ENCODE measurements at places on chromosomes 7 and 10. TPM values are rescaled to one million over a fixed set of nuclear protein-coding genes. Genes with fewer than 3 reads are reported as not detected.
A peak's percentile ranks its signal among the peaks of the same experiment; 100 is the strongest.

- H3K27me3 ChIP-seq = no peaks in the 10 kb centered on the region
- no peak overlapping the region for H3K4me3 ChIP-seq
- H3K36me3 ChIP-seq = no peaks in the 10 kb centered on the region
- no peak overlapping the region for H3K27ac ChIP-seq
These were observed 42.5 kb downstream of the JAKMIP3 start for GRCh38 chr10:132107949-132108877.

DNA sequence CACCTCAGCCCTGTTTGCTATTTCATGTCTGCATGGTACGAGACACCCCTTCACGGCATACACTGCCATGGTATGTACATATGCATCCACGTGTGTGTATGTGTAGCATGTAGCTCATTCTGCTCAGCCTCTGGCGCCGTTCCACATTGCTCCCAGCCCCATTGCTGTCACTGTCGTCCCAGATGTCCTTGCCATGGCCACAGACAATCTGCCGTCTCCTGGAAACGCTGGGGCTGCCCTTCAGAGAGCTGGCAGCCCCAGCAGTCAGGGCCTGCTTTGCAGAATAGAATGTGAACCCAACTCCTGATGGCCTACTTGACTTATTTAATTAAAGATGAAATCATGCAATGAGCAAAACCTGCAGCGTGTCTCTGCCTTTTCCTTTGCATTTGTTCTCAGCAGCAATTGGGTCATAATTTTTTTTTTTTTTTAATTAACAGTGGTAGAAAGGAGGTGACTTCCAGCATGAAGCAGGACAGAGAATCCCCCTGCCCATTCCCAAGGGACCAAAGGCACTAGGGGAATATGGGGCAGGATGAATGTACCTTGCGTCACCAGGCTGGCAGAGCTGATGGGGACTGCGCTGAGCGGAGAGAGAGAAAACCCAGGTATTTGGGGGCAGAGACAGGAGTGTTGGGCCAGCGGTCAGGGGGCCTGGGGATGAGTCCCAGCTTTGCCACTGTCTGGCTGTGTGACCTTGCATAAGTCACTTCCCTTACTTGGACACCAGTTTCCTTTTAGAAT, 49.2 kb downstream of the CHST3 start:
- no peaks in the 10 kb centered on the region for H3K27me3 ChIP-seq
- no peaks in the 10 kb centered on the region for H3K4me1 ChIP-seq
- no peak for DNase-seq
- no peak overlapping the region for H3K4me3 ChIP-seq

Gene IFIT1B
- total RNA-seq = 0.14 TPM

Gene KCNIP2
- total RNA-seq = 1.6 TPM

GRCh38 chr7:101868191-101868950, 50.9 kb downstream of the CUX1 start:
- H3K27me3 ChIP-seq = no peaks in the 10 kb centered on the region
- H3K27ac ChIP-seq = no peak overlapping the region
- no peaks in the 10 kb centered on the region for H3K36me3 ChIP-seq

DNA sequence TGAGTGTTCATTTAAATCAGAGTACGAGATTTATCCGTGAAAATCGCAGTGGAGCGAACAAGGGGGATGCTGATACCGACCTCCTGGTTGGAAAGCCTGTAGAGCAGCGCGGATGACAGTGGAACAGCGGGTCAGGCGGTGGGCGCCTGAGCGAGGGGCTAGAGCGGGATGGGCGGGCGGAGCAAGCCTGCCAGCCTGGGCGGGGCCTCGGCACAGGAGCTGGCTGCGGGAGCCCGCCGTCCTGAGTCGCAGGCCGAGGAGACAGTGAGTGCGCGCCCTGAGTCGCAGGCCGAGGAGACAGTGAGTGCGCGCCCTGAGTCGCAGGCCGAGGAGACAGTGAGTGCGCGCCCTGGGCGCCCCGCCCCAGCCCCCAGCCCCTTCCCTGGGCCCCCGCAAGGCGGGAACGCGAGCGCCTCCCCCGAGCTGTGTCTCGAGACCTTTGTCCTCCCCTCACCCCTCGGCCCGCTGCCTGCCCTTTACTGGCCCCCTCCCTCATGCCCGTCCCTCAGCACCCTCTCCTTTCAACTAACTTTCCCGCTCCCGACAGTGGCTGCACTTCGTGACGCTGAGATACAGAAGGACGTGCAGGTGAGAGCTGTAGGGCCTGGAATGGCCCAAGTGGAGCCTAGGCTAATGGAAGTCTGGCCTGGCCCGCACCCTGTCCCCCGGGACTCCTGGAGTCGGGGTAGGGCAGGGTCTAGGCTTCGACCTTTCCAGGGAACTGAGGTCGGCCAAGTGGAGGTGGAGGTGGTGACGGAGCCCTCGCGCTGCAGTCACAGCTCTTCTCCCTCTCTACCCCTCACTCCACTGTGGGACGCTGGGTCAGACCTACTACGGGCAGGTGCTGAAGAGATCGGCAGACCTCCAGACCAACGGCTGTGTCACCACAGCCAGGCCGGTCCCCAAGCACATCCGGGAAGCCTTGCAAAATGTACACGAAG, at the start of gene AS3MT:
Gene AS3MT, plus strand, starts transcription at position 213 of the 941 bp plus-strand sequence. Its CDS starts 123 bp downstream, at position 336.
- DNase-seq = no peak
- H3K4me1 ChIP-seq = peaks cover 9% of the 10 kb centered on the region
- peaks cover 14% of the 10 kb centered on the region for H3K27me3 ChIP-seq
- peaks cover 3% of the 10 kb centered on the region for H3K36me3 ChIP-seq
- H3K27ac ChIP-seq = no peak within 1 kb of the TSS

Gene ICA1
- 0.95 TPM for total RNA-seq

Gene HMX3
- total RNA-seq = 0.34 TPM

Gene AKR1C8
- total RNA-seq = 0.27 TPM

- no peaks in the 10 kb centered on the region for H3K4me1 ChIP-seq
- no peak overlapping the region for H3K27ac ChIP-seq
- DNase-seq = no peak
- H3K4me3 ChIP-seq = no peak overlapping the region
- no peaks in the 10 kb centered on the region for H3K27me3 ChIP-seq
These were observed 37.6 kb downstream of the DAGLB start for GRCh38 chr7:6409944-6410693.

- H3K36me3 ChIP-seq = no peaks in the 10 kb centered on the region
- H3K27me3 ChIP-seq = peaks cover 15% of the 10 kb centered on the region
- no peak overlapping the region for H3K4me3 ChIP-seq
- DNase-seq = no peak
- H3K4me1 ChIP-seq = no peaks in the 10 kb centered on the region
- H3K27ac ChIP-seq = no peak overlapping the region
These were observed 6.5 kb upstream of the CPED1 start for GRCh38 chr7:120981888-120982615.

DNA sequence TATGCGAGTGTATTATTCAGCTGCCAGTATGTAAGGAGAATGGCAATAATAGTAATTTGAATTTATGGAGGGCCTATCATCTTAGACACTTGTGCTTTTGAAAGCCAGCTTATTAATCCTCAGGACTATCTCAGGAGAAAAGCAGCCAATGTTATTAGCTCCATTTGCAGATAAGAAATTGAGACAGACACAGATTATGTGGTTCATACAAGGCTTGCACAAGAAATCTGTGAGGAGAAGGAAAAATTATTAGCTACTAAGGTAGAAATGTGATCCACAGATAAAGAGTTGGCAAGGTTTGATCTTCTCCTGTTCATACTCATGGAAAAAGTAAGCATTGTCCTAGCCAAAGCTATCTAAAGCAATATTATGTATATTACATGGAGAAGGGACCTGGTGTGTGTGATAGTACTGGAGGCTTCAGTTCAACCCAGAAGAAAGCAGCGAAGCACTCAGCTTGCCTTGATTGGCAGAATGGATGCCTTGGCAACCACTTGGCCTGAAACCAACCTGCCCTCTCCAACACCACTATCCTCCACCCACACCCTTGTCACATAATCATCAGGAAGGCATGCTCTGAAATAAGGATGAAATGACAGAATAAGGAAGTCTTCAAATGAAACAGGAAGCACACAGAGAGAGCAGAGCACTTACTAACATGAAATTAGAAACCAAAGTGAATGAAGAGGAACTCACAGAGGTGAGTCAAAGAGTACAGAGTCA, 18.0 kb downstream of the MACC1 start:
- no peaks in the 10 kb centered on the region for H3K27me3 ChIP-seq
- H3K27ac ChIP-seq = no peak overlapping the region
- DNase-seq = no peak
- H3K4me3 ChIP-seq = no peak overlapping the region
- H3K36me3 ChIP-seq = no peaks in the 10 kb centered on the region
- H3K4me1 ChIP-seq = no peaks in the 10 kb centered on the region

Gene HABP2
- not detected for total RNA-seq

DNA sequence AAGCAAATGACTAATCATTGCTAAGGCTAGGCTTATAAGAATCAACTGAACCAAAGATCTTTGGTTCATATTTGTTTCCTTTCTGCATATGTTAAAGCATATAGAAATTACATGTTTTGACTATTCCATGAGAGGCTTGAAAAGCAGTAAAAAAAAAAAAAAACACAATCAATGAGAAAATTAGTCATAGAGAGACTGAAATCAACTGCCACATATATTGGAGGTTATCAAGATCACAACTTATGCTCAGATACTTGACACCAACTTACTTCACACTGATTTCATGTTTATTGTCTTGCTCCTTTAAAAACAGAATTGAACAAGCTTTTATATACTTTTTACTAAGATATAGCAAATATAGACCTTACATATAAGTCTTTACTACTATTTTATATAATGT, 161.3 kb downstream of the TPK1 start:
- H3K4me3 ChIP-seq = no peak overlapping the region
- no peaks in the 10 kb centered on the region for H3K4me1 ChIP-seq
- no peaks in the 10 kb centered on the region for H3K36me3 ChIP-seq
- no peaks in the 10 kb centered on the region for H3K27me3 ChIP-seq

- H3K4me1 ChIP-seq = no peaks in the 10 kb centered on the region
- no peaks in the 10 kb centered on the region for H3K27me3 ChIP-seq
- peaks cover 87% of the 10 kb centered on the region for H3K36me3 ChIP-seq
- no peak overlapping the region for H3K27ac ChIP-seq
- H3K4me3 ChIP-seq = no peak overlapping the region
These were observed 11.3 kb upstream of the TAS2R3 start for GRCh38 chr7:141752634-141753033.

Gene WDR91
- total RNA-seq = 41.7 TPM

Gene CLRN3
- not detected for total RNA-seq

- H3K27ac ChIP-seq = no peak overlapping the region
- H3K4me1 ChIP-seq = peaks cover 11% of the 10 kb centered on the region
- DNase-seq = no peak
These were observed 13.2 kb upstream of the MAP3K8 start for GRCh38 chr10:30420766-30421165.

DNA sequence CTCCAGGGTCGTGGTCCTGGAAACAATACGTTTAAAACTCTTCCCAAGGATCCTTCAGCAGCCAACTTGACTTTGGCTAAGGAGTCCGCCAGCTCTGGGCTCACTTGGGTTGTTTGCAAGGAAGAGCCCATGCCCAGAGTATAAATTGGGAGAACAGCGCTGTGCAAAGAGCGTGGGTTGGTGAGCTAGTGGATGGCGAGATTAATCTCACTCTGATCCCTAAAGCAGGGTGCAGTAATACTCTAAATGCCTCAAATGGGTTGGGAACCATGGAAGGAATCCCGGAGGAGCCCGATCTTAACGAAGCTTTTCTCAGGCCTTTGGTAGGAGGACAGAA, 495 bp upstream of the SDHAF3 start:
- no peaks in the 10 kb centered on the region for H3K36me3 ChIP-seq
- H3K27ac ChIP-seq = peak overlapping the region; percentile 57
- H3K4me1 ChIP-seq = peaks cover 10% of the 10 kb centered on the region
- H3K4me3 ChIP-seq = peak overlapping the region; percentile 82
- DNase-seq = no peak
- no peaks in the 10 kb centered on the region for H3K27me3 ChIP-seq

DNA sequence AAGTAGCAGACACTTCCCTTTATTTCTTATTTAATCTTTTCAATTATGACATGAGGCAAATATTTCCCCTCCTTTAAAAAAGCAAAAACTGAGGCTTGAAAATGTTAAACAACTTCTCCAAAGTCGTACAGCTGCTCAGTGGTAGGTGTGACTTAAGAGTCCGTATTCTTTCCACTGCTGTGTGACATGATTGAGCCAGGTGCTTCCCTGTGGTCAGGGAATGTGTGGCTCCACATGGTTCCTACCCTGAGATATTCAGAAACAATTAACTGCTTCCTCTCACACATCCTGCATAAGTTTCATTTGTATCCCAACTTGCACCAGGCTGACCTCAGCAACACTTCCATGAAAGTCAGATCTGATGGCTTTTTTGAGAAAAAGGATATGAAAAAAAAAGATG, 13.6 kb downstream of the OPALIN start:
- no peaks in the 10 kb centered on the region for H3K4me1 ChIP-seq
- H3K36me3 ChIP-seq = no peaks in the 10 kb centered on the region
- H3K27ac ChIP-seq = no peak overlapping the region
- no peaks in the 10 kb centered on the region for H3K27me3 ChIP-seq
- DNase-seq = no peak

GRCh38 chr10:4473977-4474376, 352.0 kb upstream of the AKR1E2 start:
- H3K4me1 ChIP-seq = peaks cover 9% of the 10 kb centered on the region
- no peak overlapping the region for H3K4me3 ChIP-seq
- no peak overlapping the region for H3K27ac ChIP-seq
- no peak for DNase-seq
- no peaks in the 10 kb centered on the region for H3K27me3 ChIP-seq
- H3K36me3 ChIP-seq = no peaks in the 10 kb centered on the region

Gene NXPH1
- not detected for total RNA-seq

Gene RBP3
- total RNA-seq = not detected

- peak overlapping the region; percentile 41 for H3K4me3 ChIP-seq
- peaks cover 43% of the 10 kb centered on the region for H3K27me3 ChIP-seq
- H3K36me3 ChIP-seq = no peaks in the 10 kb centered on the region
- peaks cover 28% of the 10 kb centered on the region for H3K4me1 ChIP-seq
- no peak overlapping the region for H3K27ac ChIP-seq
These were observed 916 bp downstream of the LAMB1 start for GRCh38 chr7:108001764-108002725.

DNA sequence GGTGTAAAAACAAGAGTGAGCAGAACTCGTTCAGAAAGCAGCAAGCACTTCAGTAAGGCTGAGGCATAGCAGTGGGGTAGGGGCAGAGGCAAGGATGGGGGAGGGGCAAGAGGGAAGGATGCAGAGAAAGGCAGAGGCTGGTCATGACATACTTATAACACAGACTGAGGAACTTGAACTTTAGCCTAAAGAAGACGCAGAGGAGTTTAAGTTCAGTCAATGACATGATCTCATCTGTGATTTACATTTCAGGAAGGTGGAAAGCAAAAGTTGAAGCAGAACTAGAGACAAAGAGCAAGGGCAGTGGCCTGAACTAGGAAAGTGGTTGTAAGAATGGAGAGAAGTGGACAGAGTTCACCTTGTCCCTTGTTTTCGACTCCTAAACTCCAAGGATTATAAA, 15.8 kb downstream of the MACC1 start:
- no peak overlapping the region for H3K27ac ChIP-seq
- H3K4me1 ChIP-seq = no peaks in the 10 kb centered on the region
- no peaks in the 10 kb centered on the region for H3K36me3 ChIP-seq
- no peak for DNase-seq
- no peaks in the 10 kb centered on the region for H3K27me3 ChIP-seq
- no peak overlapping the region for H3K4me3 ChIP-seq

DNA sequence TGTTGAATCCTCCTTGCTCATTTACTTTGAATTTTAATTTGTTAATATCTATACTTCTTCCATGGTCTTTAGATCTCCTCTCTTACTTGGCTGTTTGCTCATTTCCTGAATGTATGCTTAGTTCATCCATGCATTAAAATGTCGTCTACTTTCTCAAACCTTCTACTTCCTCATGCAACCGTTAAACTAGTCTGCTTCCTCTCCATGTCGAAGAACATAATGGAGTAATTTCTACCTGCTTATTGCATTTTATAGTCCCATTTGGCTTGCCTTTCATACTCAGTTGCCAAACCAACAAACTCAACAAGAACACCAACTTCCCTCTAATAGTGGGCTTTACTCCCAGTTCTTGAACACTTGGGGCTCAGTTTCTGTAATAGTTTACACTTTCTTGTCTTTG, 43.8 kb upstream of the SEMA3D start:
- no peak overlapping the region for H3K27ac ChIP-seq
- H3K27me3 ChIP-seq = no peaks in the 10 kb centered on the region
- DNase-seq = no peak
- H3K4me3 ChIP-seq = no peak overlapping the region
